ENCODE measurements at places on chromosomes 11 and 22.

GRCh38 chr22:23553438-23553837, 26.7 kb downstream of the IGLL1 start:
- no peak for DNase-seq

- DNase-seq, result no peak
These were observed at the start of gene MOGAT2 for GRCh38 chr11:75717608-75718418. TSS of gene MOGAT2 (plus strand) at chr11:75717838. CDS start at chr11:75717889, 51 bp downstream.

GRCh38 chr11:121930004-121930965, 185.7 kb downstream of the BLID start:
- no peak for DNase-seq

DNA sequence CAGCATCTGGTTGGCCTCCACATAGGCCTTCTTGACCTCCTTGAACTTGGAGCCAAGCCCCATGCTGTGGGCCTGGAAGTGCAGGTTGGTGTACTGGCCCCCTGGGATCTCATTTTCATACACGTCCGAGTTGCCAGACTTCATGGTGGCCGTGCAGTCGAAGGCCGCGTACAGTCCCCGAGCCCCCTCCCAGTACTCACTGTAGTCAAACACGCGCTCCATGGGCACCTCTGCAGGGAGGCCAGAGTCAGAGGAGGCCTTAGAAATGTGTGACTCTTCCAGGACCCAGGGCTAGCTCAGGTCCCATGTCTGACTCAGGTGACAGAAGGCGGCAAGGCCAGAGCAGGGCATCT, 6.7 kb upstream of the LRFN4 start:
- DNase-seq, result no peak

- DNase-seq, result no peak
These were observed 64.7 kb upstream of the AMPD3 start for GRCh38 chr11:10390375-10390774.

DNA sequence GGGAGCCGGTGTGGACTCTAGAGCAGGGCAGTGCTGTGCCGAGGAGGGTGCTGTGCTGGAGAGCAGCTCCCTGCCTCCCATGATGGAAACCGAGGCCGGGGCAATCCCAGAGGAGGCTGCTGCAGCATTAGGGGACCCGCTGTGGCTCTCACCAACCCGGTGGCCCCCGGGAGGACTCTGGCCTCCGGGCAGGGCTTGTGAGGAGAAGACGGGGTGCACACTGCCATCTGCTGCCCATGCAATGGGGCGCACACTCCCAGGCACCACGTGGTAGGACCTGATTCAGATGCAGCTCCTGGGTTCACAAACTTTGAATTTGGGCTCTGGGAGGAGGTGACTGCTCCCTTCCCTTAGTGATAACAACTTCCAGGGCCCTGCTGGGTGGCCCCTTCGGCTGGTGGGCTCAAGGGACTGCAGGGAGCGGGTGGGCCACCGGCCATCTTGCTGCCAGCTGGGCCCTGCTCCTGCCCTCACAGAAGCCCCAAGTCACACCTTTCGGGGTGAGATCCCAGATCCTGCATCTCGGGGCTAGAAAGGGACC, 93.8 kb upstream of the FGF3 start:
- no peak for DNase-seq

DNA sequence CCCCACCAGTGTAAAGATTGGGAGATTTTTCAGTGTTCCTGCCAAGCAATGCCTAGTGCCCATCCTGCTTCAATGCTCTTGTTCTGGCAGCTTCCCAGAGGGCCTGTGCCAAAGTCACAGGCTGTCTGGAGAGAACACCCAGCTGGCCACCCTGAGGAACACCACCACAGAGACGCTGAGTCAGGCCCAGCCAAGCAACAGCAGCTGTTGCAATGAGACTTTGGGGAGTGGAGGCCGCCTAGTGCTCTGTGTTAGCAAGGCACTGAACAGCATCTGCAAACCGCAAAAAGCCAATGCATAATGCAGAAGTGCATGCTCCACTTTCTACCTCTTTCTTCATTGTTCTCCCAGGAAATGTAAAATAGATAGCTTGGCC, 168.1 kb downstream of the NXPE2 start:
- DNase-seq, result no peak
